ENCODE measurements at places on chromosomes 11 and 22.

- DNase-seq, result no peak
These were observed 2.1 kb upstream of the ANAPC15 start for GRCh38 chr11:72114570-72114969.

DNA sequence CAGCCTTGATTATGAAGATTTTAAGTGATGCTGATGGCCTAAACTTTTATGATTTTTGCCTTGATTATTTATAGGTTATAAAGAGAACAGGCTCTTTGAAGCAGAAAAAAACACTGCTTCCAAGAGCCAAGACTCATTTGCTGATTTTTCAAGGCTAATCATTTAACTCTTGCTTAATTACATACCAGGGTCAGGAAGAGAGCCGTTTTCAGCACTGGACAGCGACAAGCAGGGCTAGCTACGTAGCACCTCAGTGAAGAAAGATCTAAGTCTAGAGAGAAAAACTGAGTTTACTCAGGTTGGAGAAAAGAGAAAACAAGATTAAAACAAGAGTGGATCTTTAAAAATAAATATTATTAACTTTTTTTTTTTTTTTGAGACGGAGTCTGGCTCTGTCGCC is 615.4 kb upstream of the B3GAT1 start:
- no peak for DNase-seq

DNA sequence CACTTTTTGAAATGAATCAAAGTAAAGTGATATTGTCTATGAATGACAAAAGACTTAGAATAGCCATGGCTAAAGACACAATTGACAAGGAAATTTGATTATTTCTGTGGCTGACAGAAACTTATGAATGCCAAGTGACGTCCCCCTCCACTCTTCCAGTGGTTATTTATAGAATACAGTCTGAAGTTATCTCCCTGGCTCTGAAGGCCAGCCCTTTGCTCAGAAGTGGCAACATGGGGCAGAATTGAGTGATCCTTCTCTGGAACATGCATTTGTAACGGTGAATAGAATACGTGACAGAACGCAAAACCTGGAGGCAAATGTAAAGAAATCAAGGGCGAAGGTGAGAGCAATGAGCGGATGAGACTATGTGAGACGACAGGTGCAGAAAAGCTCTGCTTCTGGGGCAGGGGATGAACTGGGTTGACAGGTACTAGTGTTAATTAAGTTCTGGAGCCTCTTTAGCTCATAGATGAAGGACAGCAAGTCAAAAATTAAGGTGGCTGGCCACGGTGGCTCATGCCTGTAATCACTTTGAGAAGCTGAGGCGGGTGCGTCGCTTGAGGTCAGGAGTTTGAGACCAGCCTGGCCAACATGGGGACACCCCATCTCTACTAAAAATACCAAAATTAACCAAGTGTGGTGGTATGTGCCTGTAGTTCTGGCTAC is 585.7 kb upstream of the B3GAT1 start:
- DNase-seq, result no peak

GRCh38 chr11:70727899-70728620 is 329.7 kb downstream of the CTTN start:
- no peak for DNase-seq

DNA sequence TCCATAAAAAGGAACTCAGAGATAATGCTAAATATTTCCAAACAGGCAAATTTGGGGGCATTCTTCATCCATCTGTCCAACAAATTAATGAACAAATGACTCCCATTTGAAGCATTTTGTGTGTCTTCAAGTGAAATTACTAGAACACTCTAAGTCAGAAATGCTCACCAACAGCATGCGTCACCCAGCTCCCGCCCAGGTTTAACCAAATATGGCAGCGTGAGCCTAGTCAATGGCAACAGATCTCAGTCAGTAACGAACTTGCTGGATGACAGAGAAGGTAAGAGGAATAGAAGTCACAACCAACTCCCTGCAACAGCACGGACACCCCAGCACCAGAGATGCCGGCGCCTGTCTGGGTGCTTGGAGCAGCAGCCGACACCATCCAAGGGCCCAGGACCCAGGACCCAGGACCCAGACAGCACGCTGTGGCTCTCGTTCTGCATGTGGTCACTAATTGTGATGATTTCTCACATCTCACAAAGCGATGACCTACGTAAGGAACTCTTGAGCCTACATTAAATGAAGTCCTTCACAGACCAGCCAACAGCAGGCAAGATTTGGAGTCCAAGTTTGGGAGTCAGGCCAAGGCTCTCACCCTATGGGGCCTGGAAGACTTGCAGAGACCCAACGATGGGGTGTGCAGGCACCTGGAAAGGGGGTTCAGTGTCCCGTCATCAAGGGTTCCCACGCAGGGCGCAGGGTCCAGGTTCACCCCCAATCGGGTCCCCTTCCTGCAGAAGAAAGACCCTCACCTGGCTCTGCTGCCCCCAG is 556.9 kb downstream of the BRD1 start:
- no peak for DNase-seq

DNA sequence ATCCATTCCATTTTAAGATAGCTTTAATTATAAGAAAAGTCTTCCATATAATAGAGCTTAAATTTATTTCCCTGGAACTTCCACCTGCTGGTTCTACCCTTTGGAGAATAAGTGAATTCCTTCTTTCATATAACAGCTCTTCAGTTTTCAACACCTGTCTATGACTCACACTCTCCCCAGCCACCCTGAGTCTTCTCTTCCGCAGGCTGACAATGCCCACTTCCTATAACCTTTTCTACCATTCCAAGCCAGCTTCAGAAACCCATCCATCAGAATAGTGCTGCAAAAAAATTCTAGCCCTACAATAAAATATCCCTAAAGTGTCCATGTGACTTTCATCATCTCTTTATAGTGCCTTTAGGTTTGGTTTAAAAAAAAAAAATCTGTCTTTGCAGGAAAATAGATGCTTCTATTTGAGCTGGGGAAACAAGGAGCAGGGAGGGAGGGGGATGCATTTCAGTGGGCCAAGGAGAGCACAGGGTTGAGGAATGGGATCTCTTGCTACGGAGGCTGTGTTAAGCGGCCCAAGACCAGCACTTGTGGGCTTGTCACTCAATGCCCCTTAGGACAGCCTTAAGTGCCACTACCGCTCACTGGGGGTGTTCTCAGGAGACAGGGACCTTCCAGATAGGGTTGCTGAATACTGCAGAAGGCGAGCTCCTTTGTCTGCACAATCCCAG is 178.6 kb downstream of the DSCAML1 start:
- DNase-seq, result no peak

DNA sequence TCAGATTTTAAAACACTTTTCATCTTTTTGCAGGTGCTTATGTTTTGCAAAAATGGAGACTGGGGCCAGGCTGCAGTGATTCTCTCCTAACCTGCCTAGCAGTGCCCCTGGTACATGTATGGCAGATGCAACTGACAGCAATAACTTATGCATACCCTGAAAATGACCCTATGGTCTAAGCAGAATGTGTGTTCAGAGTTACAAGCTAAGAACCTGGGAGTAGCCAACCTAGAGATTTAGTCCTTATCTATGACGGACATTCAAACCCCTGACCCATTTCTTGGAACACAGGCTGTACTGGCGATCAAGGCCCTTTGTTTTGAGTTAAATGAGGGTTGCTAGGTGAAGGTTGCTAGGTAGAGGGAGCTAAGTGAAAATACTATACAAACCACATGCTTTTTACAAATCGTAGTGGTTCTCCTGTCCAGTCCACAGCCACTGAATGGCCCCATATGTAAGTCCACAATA is 184.9 kb upstream of the SESN3 start:
- DNase-seq, result no peak

DNA sequence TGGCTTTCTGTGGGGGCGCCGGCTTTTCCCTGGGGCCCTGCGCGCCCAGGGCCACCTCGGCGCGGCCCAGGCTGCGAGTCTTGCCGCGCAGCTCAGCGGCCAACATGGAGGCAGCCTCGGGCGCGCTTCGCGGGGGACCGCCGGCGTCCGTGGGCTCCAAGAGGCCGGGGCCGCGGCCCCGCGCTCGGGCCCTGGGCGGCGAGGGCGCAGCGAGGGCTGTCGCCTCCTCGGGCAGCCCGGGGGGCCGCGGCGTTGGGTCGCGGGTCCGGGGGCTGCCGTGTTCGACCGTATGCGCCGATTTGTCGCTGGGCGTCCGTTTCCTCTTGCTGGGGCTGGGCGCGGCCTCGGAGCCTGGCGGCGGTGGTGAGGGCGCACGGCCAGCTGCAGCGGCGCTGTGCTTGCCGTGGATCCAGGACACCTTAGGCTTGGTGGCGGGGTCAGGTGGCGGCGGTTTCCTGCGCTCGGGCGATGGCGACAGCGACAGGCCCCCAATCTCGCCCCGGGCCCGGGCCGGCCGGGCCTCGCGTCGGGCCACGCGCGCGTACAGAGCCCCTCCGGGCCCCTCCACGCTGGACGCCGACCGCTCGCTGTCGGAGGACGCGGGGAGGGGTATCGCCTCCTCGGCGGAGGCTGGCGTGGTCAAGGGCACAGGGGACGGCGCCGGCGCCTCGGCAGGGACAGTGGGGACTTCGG is 11.9 kb downstream of the SCARF2 start:
- no peak for DNase-seq

DNA sequence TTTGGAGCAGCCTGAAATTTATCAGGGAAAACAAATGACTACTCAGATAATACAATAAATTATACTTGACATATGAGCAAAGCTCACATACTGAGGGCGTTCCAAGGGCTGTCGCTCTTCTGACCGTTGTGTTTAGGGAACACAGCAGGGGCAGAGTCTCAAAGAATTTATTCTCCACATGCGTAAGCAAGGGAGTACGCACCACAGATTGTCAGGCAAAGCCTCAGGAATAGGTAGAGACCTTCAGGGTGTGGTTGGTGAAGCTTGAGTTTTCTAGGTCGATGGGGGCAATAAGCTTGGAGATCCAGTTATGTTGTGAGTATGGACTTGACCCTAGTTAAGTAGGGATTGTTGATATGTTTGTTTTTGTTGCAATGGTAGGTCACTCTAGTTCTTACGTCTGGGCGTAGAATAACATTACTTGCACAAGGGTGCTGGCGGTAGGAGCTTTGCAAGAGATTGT is 830 bp downstream of the ACAT1 start:
- DNase-seq, result no peak

- no peak for DNase-seq
These were observed 48.1 kb upstream of the CWF19L2 start for GRCh38 chr11:107505647-107506225.

- no peak for DNase-seq
These were observed 503.8 kb upstream of the CCDC179 start for GRCh38 chr11:23364076-23364475.

DNA sequence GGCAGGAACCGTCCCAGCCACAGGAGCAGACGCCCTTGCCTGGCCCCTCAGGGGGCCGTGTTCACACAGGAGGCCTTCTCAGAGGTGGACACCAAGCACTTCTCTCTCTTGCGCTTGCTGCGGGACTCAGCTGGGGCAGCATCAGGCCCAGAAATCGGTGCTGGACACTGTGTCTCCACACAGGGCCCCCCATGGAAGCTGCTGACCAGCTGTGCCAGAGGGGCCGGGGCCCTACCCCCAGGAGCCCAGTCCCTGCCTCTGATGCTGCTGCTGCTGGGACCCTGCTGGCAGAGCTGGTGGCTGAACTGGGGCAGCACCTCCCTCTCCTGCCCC is 4.0 kb downstream of the PLXNB2 start:
- DNase-seq, result no peak

GRCh38 chr11:14320020-14320419 is 39.0 kb downstream of the RRAS2 start:
- DNase-seq, result no peak

GRCh38 chr11:71213696-71214552 is 38.5 kb downstream of the SHANK2 start:
- DNase-seq, result no peak

DNA sequence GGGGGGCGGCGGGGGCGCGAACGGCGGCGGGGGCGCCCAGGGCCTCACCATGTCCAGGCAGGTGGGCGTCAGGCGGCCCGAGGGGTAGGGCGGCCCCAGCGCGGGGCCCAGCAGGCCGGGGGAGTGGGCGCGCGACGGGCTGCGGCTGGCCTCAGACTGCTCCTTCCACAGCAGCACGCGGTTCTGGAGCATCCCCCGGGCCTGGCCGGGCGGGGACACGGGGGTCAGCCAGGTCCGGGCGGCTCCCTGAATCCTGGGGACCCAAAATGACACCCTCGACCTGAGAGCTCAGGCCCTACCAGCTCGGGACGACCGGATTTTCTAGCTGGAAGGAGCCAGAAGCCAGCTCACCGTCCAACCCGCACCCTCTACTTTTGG is 5.5 kb upstream of the SLC16A8 start:
- no peak for DNase-seq

DNA sequence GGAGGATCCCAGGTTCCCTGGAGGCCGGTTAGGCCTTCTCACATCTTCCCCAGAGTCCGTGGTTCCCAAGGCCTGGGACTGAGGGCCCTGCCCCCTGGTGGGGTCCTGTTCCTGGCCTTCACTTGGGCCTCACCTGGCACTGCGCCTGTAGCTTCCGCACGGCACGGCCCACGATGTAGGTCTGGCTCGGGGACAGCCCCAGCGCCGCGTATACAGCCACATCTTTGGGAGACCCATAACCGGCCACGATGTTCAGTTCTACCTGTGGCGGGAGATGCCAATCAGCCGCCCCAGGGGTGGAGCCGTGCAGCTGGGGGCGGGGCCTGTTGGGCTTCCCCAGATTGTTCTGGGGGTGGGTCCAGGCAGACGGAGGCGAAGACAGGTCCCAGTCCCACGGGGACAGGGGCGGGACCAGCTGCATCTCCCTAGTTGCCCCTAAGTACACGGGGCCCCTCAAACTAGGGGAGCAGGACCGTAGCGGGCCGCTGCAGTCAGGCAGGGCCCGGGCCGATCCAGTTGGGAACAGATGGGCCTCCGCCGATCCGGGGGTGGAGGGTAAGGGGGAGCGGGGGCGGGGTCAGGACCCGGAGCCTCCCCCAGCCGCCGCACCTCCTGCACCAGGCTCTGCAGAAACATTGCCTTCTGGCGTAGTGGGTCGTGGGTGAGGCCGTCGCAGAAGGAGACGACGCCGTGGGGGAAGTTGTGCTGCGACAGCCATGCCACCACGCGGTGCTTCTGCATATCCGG is 10.1 kb downstream of the AIP start:
- no peak for DNase-seq

GRCh38 chr11:56886455-56886854 is 102.3 kb upstream of the OR5AK2 start:
- no peak for DNase-seq

GRCh38 chr11:1776944-1777715 is 13.4 kb upstream of the CTSD start:
- DNase-seq, result no peak

DNA sequence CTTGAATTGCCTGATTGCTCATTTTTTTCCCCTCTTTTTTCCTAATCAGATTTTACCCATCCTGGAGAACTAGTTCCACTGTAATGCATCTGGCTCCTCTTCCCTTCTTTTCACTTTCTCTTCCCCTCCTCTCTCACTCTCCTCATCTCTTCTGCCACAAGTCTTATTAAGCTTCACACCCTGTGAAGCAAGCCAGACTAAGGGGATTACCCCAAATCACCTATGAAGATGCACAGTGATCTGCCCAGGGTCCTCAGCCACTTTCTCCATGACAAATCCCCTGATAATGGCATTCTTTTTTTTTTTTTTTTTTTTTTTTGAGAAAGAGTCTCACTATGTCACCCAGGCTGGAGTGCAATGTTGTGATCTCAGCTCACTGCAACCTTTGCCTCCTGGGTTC is 11.2 kb downstream of the UBASH3B start:
- DNase-seq, result no peak
